Activated naive CD8-positive, alpha-beta T cell treated with anti-CD3 and anti-CD28 coated beads, Interleukin-2, amount 50 U/mL, for 16 hours (primary cell): ENCODE measurements at places on chromosomes 3 and 15.

- DNase-seq, result no peak
Observed at GRCh38 chr3:191762323-191762960, 301.5 kb downstream of the PYDC2 start.

DNA sequence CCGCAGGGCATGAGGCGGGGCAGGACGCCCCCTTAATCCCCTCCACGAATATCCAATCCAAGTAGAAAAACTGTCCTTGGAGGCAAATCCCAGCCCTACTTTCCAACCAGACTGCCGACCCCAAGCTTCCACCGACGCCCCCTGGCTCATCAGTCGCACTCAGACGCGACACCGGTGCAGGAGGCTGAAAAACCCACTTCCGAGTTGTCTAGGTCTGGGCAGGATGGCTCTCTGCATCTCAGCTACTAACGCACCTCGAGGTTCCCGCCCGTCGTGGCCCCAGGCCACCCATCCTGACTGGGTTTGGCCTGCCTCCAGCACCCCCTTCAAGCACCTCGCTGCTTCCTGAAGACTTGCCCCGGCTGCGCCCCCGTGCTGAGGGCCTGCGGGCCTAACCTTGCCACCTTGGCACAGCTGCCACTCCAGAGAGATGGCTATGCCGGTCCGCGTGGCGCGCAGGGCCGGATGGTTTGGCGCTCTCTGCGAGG lies 15.5 kb downstream of the RGMA start:
- DNase-seq, result no peak

DNA sequence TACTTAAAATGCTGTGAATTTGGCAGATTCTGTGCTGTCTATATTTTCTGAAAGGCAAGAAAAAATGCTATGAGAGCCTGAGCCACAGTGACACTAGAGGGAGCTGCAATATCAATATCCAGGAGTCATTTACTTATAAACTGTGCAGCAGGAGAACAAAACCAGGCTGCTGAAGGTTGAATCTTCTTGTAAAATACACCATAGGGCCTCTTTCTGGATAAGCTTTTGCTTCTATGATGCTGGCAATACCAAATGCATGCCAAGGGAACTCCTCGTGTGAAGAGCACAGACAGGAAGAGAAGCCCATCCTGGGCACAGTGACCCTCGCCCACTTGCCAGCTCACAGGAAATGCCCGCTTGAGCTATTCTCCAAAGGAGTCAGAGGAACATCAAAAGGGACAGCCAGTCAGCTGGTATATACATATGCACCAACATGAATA lies 48.0 kb upstream of the TSPAN3 start:
- no peak for DNase-seq

DNA sequence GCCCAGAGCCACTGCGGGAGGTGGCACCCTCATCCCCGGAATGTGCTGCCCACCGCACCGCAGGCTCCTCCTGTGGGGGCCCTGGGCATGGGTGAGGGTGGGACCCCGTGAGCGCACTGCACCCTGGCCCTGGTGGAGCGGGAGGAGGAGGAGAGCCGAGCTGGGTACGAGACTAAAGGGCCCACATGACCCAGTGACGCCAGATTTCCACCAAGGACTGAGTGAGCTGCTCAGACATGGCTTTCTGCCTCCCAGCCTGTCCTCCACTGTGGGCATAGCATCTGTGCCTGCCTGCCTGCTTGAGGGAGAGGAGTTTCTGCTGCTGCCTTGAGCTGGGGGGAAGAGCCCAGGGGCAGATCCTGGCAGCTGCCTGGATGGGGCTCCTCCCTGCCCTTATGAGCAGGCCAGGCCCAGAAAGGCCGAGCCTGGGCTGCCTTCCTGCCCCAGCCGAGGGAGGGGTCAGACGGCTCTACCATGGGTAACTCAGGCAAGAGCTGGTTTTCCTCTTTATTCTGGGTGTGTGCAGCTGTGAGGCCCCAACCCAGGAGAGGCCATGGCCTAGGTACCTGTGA lies 88.4 kb downstream of the VGLL4 start:
- DNase-seq, result no peak

GRCh38 chr15:23483821-23484299 lies 36.8 kb upstream of the GOLGA6L2 start:
- DNase-seq, result no peak

DNA sequence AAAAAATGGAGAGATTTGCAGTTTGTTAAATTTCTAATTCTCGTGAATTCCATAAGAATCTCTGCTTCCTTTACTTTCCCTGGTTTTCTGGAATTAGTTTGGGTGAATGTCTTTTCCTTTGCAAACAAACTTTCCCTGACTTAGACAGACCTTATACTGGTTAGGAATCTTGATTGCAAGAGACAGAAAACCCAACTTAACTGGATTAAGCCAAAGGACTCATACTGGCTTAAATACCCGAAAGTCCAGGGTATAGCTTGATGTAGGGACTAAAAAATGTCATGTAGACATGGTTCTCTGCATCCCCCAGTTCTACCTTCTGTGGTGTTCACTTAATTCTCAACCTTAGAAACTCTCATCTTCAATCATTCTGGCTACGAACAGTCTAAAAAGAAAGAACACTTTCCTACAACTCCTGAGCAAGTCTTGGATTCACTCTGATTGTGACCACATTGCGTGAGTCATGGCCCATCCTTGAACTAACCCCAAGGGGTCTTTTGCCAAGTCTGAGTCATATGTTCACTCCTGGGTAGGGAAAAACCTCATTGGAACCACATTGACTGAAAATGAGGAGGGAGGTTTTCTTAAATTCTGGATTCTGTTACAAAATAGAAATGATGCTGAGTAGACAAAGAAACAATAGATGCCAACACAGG lies 136.0 kb upstream of the DAZL start:
- no peak for DNase-seq

- DNase-seq, result no peak
Observed at GRCh38 chr3:5441401-5441800, 253.9 kb downstream of the EDEM1 start.

DNA sequence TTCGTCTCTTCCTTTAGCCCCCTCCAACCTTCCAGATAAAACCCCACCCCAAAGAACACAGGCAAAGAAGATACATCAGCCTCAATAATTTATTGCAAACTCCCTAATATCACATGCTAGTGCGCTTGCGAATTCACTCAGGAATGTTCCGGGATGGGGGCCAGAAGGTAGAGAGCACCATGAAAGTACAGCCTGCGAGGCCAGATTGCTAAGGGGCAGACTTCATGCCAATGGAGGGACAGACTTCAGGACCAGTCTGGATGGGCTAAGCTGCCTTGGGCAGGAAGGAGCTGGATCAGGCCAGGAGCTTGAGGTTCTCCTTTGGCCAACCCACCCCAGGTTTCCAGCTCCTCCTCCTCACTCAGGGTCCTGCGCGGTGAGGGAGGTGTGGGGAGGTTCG lies 13.4 kb downstream of the CIDEC start:
- DNase-seq, result no peak

- peak; percentile 4 for DNase-seq
Observed at GRCh38 chr3:16513141-16514020, at the start of gene RFTN1. RFTN1 (minus strand) TSS chr3:16513699; CDS start chr3:16493869, 19,830 bp downstream.

GRCh38 chr15:100856867-100857266 lies 22.8 kb upstream of the ALDH1A3 start:
- DNase-seq, result no peak

GRCh38 chr3:189622629-189623028 lies 8.6 kb upstream of the TP63 start:
- no peak for DNase-seq
